Stromal cell of bone marrow (primary cell): ENCODE measurements at places on chromosomes 13 and 19.

GRCh38 chr13:97272526-97272925 lies 50.4 kb downstream of the MBNL2 start:
- DNase-seq = no peak

DNA sequence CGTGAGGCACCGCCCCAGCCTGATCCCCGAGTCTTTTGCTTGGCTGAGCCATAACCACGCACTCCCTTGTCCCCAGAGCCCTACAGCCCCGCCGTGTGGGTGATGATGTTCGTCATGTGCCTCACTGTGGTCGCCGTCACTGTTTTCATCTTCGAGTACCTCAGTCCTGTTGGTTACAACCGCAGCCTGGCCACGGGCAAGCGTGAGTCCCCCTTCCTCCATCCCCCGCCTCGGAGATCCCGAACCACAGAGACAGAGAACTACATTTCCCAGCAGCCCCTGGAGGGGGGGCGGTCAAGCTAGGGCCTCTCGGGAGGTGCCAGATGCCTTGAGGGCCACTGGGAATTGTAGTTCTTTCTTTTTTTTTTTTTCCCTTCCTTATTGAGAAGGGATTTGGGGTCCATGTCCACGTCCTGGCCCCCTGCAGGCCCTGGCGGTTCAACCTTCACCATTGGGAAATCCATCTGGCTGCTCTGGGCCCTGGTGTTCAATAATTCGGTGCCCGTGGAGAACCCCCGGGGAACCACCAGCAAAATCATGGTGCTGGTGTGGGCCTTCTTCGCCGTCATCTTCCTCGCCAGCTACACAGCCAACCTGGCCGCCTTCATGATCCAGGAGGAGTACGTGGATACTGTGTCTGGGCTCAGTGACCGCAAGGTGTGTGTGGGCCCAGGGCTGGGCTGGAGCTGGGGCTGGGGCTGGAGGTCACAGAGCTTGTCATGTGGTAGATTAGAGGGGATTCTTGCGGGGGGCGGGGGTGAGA lies 25.9 kb downstream of the GRIN2D start:
- no peak for DNase-seq

DNA sequence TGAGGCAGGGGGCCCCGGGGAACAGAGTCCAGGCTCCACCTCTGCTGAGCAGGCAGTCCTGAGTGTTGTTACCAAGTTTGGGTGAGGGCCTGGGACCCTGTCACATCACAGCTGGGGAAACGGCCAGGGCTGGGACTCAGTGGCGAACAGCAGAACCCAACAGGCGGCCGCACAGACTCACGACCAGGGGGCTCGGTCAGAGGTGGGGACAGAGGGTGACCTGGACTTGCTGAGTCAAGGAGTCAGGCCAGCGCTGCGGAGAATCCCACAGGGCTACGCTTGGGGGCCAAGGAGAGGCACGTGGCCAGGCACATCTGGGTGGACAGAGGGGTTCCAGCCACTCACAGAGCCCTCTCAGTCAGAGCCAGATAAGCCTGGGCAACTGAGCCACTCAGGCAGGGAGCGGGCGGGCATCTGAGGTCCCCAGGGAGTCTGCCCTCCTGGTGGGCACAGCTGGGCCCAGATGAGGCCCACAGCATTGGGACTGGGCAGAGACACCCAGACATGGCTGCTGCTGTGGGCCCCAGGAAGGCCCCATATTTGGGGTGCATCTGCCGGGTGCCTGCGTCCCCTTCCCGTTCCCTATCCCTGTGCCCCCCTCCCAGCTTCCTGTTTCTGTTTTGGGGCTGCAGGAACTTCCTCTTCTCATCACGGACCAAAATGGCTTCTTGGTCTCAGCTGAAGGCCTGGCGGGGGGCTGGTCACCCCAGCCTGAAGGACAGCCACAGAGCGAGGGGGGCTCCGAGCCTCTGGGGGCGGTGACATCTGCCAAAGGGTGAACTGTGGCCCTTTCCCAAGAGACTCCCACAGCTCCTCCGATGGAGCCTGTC lies 34.0 kb downstream of the CEBPA start:
- no peak for DNase-seq

GRCh38 chr13:99224021-99224420 lies 23.4 kb downstream of the UBAC2 start:
- no peak for DNase-seq

DNA sequence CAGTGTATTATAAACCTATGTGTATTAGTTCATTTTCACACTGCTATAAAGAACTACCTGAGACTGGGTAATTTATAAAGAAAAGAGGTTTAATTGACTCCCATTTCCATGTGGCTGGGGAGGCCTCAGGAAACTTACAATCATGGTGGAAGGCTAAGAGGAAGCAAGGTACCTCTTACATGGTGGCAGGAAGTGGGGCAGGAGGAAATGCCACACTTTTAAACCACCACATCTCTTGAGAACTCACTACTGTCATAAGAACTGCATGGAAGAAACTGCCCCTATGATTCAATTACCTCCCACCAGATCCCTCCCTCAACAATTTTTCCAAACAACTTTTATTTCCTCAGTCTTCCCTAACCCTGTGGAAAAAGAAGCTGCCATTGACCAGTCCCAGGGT lies 14.5 kb upstream of the TPP2 start:
- no peak for DNase-seq

- DNase-seq = peak; percentile 14
Observed at GRCh38 chr19:15154002-15154612, 46.7 kb downstream of the NOTCH3 start.

- no peak for DNase-seq
Observed at GRCh38 chr13:100362781-100363180, 225.8 kb downstream of the GGACT start.

GRCh38 chr19:49761625-49762311 lies 1.3 kb downstream of the TSKS start:
- DNase-seq = no peak

GRCh38 chr19:11338569-11339253 lies 746 bp downstream of the RAB3D start:
- DNase-seq = no peak

DNA sequence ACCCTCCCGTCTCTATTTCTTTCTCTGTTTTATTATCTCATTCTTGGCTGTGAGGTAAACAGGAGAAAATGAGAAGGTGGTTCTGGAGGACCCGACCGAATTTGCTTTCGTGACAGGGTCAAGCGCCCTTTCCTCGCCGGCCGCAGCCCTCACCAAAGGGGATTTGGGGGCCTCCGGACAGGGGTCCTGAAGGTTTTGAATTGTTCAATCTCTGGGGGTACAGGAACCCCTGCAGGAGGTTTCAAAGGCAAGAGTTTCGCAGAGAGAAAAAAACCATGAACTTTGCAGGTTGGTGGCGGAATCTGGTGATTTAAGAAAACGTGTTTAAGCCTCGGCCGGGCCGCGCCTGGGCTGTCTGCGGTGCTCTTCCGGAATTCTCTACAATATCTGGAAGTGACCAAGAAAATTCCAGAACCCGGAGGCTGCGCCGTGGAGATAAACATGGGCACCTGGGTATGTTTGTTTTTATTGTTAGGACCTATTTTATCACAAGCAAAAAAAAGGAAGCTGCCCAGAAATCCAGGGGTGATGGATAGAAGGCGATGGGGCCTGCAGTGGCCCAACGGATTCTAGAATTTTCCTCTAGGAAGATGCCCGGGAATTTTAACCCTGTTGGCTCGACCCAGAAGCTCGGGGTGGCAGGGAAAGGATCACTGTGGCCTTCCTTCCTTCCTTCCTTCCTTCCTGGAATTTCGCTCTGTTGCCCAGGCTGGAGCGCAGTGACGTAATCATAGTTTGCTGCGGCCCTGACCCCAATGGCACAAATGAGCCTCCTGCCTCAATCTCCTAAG lies 14.2 kb upstream of the PTBP1 start:
- no peak for DNase-seq

DNA sequence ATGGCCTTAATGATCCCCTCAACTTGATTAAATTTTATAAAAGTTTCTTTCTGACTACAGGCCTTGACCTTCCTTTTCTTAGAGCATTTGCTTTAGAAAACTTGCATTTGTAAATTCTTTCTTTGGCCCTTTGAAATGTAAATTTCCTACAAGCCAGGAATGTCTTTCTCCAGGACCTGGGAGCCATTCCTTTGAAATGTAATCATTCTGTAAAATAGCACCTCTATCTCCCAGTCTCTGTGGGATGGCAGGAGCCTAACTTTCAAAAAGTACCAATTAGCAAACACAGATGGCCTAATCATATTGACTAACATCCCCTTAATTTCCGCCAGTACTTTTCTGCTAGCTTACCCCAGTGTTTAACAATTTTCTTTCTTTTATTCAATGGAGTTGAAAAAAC lies 1394.2 kb upstream of the ATXN8OS start:
- DNase-seq = no peak

GRCh38 chr19:39839678-39840327 lies 5.8 kb upstream of the DYRK1B start:
- no peak for DNase-seq

GRCh38 chr13:31029102-31029501 lies 96.6 kb downstream of the TEX26 start:
- no peak for DNase-seq

GRCh38 chr19:24173882-24174281 lies 86.9 kb downstream of the ZNF254 start:
- no peak for DNase-seq

- DNase-seq = peak; percentile 49
Observed at GRCh38 chr13:75250526-75251178, 231.3 kb downstream of the TBC1D4 start.

- no peak for DNase-seq
Observed at GRCh38 chr13:30354493-30355383, 47.4 kb upstream of the KATNAL1 start.

DNA sequence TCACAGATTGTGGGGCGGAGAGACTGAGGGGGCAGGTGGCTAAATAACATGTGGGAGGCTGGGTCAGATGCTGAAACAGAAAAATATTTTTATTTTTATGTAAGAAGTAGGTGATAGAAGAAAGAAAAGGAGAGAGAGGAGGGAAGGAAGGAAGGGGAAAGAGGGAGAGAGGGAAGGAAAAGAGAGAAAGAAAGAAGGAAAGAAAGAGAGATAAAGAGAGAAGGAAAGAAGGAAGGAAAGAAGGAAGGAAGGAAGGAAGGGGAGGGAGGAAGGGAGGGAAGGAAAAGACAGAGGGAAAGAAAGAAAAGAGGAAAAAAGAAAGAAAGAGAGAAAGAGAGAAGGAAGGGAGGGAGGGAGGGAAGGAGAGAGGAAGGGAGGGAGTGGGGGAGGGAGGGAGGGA lies 224.9 kb downstream of the UQCRFS1 start:
- no peak for DNase-seq

- peak; percentile 97 for DNase-seq
Observed at GRCh38 chr19:54463531-54464043, at the start of gene LENG9. Gene LENG9, minus strand, starts transcription at chr19:54463778. Its CDS starts 252 bp downstream, at chr19:54463526.

DNA sequence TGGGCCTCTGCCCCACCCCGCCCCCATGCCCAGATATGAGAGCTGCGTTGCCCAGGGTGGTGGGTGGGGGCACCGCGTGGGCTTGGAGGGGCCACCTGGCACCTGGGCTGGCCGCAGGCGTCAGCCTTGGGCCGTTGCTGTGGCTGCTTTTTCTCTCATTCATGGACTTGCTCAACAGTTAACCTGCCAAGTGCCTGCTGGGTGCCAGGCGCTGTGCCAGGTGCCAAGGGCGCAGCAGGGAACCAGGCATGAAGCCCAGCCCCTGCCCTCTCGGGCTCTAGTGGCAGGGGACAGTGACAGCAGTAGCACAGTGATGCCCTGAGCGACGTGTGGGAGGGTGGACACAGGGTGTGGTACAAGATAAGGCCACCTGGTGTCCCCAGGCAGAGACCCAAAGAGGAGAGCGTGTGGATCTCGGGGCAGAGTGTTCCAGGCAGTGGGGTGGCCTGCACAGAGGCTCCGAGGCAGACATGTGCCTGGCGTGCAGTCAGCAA lies 28.1 kb downstream of the DHX34 start:
- no peak for DNase-seq

GRCh38 chr19:9966448-9966847 lies 30.1 kb upstream of the OLFM2 start:
- no peak for DNase-seq

DNA sequence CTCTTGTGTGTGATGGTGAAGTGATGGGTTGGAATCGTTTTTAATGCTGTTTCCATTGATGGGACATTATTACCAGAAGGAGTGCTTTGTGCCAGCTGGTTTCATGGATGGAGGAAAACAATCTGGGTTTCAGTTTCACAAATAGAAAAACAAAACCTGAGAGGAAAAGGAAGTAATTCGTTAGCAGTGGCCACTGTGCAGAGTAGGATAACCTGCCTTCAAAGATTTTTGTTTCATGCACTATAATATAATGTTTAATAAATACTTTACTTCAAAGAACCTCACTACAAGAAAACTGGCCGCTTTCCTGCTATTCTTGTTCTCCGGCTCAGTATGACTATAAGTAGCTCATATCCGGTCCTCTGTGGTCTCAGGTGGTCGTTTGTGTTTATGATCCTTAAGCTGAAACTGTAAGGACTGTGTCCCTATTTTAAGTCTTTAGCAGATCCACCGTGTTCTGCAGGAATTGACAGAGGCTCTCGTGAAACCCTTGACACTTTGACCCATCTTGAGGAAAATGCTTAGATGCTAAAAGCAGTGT lies 104.7 kb downstream of the GGACT start:
- no peak for DNase-seq

- no peak for DNase-seq
Observed at GRCh38 chr19:6011794-6012193, 33.9 kb upstream of the RANBP3 start.

DNA sequence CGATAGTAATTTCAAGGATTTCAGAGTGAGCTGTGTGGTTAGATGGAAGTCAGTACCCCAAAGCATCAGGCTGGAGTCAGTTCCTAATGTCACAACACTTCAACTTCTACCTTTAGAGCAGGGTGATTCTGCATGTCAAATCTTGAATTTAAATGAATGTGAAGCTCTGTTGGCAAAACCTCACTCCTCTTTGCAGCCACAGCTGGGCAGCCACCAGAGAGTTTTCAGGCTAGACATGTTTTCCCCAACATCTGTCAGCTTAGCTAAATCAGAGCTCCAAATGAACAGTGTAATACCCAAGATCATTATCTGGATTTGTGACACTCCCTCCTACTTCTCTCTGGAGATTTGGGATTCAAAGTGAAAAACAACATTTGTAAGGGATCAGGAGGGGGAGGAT lies 33.7 kb upstream of the OLFM4 start:
- DNase-seq = no peak

- DNase-seq = no peak
Observed at GRCh38 chr19:38519168-38519567, 85.7 kb downstream of the RYR1 start.

- no peak for DNase-seq
Observed at GRCh38 chr13:101399365-101399764, 16.9 kb downstream of the NALCN start.

DNA sequence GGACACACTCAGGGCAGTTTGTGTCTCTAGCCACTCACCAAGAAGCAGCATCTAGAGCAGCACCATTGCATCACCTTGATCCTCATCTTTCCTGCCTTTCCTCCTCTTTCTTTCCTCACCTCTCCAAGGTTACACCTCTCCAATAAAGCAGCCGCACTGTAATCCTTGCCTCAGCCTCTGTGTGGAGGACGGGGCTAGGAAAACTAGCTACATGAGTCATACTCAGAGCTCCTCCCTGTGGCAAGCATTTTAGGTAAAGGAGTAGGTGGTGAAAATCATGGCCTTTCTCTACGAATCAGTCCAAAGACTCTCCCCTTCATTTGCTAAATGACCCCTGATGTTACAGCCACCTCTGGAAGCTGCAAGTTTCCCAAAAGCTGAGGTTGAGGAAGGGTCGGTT lies 108.9 kb downstream of the DNAJC15 start:
- no peak for DNase-seq
